ENCODE measurements at places on chromosomes 2 and 18.

- peak; percentile 66 for DNase-seq
Measured at GRCh38 chr2:43059183-43059897, 167.1 kb downstream of the ZFP36L2 start.

- no peak for DNase-seq
Measured at GRCh38 chr2:190722835-190723234, 74.0 kb downstream of the NAB1 start.

DNA sequence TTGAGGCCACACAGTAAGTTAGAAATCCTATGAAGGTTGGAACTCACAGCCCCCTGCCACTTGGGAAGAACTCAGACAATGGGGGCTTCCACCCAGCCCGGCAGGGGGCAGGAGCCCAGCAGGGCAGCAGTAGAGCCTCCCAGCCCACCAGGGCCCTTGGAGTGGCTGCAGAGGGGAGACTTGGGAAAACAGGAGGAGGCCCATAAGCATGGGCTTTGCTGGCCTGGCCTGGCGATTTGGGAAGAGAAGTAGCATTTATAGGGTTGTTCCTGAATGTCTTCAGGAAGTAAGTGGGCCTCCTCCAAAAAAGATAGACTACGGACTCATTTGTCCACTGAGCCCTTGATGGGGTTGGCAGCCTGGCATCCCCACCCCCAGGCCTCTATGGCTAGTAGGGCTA lies 17.4 kb upstream of the FOSL2 start:
- no peak for DNase-seq

- DNase-seq, result no peak
Measured at GRCh38 chr2:235811446-235812184, 317.8 kb downstream of the AGAP1 start.

DNA sequence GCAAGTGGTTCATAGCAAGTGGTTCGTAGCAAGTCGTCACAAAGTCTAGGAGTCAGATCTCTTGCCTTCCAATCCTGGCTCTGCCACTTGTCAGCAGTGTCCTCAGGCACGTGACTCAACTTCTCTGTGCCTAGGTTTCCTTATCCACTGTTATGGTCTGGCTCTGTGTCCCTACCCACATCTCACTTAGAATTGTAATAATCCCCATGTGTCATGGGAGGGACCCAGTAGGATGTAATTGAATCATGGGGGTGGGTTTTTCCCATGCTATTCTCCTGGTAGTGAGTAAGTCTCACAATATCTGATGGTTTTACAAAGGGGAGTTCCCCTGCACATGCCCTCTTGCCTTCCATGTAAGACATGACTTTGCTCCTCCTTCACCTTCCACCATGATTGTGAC lies 51.8 kb upstream of the AP1S3 start:
- DNase-seq, result no peak

DNA sequence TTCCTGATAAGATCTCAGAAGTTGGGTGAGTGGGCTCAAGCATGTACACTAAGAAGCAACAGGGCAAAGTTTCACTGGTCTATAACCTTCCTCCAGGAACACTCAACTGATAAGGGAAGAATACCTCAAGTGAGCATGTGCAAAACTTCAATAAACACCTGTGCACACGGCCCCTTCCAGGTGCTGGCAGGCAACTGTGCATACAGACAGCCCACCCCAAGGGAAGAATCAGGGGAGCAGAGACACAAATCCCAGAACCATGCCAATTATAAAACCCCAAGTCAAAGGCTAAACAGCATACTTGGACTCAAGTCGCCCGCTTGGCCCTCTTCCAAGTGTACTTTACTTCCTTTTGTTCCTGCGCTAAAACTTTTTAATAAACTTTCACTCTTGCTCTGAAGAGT lies 85.9 kb upstream of the RTN4 start:
- no peak for DNase-seq

GRCh38 chr2:186641807-186642321 lies 52.0 kb upstream of the FAM171B start:
- DNase-seq, result peak; percentile 48

DNA sequence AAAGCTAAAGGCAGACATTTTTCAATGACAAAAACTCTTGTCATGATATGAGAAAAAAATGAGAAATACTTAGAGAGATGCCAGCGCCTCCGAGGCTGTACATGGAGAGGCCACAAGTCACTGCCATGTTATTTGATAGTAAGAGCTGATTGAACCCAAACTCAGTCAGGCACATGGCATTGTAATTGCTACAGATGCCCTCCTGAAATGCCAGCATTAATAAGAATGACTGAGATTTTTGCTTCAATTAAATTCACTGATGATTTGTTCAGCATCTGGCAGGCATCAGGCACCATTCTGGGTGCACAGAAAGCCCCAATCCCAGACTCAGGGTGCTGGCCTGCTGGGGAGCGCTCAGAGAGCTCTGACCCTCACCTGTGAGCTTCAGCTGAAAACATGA lies 129.0 kb upstream of the PXDN start:
- DNase-seq, result no peak

DNA sequence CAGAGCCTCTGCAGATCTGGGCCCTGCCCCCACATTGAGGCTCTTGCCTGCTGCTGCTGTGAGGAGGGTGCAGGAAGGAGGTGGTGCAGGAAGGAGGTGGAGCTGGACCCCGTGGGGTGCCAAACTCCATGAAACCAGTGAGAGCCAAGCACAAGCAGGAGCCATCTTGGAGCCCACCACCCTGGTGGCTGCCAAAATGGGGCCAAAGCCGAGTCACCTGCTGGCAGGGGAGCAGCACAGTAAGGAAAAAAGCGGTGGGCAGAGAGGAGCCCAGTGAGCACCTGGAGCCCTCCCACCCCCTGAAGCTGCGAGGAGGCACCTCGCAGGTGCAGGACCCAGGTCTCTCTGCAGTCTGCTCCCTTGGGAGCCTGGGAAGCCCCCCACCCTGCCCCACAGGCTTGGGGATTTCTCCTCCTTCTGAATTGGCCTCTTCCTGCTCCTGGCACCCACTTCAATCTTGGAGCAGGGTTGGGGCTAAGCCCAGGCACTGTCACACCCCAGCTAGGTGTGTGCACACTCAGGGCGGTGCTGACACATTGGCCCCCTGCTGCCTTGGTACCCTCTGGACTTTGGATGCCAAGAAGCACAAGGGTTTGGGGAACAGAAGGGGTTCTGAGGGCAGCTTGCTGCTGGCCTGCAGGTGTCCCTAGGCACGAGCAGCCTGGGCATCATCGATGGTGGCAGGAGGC lies 245.4 kb upstream of the LRRTM4 start:
- DNase-seq, result no peak

DNA sequence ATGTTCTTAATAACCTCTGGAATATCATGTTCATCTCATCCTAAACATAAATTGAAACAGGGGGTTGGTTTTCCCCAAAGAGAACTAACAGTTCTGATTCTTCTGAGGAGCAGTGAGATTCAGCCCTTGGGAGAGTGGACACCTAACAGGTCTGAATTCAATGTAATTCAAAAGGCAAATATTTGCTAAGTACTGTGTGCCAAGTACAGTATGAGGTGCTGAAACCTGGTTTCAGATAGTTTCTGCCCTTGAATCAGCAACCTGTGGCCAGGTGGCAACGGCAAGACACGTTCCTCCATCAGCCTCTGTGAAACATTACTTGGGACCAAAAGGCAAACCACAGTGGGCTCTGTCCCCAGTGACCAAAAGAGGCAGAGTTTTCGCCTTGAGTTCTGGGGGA lies 1.3 kb downstream of the LRRC30 start:
- no peak for DNase-seq

DNA sequence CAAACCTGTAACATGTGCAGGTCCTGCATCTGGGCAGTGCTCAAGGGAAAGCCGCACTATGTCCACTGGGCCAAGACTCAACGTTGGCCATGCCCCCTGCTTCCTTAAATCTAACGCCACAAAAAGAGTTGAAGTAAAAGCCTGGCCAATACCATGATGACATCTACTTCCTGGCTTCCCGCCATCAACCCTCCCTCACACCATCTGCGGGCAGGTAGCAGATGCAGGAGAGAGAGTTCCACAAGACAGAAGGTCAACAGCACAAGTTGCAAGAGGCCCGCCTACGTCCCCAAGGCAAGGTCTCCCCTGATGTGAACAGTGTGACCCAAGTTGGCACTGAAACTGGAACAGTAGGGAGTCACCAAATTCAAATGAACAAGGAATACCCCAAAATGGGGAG lies 48.4 kb downstream of the ABCG8 start:
- DNase-seq, result no peak

GRCh38 chr2:134917360-134917865 lies 1.2 kb upstream of the CCNT2 start:
- DNase-seq, result peak; percentile 29

DNA sequence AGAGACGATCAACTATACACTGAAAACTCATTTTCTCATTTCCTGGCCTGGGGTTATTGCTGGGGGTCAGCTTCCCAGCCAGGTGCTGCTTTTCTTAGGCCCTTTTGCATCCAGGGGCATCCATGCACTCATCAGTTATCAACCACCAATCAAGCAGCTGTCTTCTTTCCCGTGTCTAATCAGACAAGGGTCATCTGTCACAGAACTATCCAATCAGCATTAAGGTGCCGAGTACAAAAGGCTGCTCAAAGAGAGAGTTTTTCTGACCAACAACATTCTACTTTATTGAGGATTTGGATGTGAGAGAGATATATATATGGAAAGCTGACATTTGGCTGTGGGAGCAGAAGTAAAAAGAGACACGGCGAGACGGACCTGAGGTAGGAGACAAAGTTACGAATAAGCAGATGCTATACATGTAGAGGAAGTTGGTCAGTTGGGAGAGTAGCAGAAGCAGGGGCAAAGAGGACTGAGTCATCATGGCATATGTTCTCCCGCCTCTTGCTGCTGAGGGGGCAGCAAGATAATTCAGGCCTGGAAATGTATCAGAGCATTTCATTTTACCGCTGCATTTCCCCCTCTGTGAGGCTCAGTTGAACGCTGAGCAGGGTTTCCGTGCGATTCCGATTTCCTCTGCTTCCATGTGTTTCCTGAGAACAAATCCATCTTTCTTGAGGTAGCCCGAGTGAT lies 129.3 kb downstream of the NUP35 start:
- no peak for DNase-seq

Measured in activated naive CD4-positive, alpha-beta T cell treated with anti-CD3 and anti-CD28 coated beads, Interleukin-2, amount 10 ng/mL, durations not matched to agents 7 days and 5 days (primary cell).